ENCODE measurements at places on chromosomes 2 and 18.

DNA sequence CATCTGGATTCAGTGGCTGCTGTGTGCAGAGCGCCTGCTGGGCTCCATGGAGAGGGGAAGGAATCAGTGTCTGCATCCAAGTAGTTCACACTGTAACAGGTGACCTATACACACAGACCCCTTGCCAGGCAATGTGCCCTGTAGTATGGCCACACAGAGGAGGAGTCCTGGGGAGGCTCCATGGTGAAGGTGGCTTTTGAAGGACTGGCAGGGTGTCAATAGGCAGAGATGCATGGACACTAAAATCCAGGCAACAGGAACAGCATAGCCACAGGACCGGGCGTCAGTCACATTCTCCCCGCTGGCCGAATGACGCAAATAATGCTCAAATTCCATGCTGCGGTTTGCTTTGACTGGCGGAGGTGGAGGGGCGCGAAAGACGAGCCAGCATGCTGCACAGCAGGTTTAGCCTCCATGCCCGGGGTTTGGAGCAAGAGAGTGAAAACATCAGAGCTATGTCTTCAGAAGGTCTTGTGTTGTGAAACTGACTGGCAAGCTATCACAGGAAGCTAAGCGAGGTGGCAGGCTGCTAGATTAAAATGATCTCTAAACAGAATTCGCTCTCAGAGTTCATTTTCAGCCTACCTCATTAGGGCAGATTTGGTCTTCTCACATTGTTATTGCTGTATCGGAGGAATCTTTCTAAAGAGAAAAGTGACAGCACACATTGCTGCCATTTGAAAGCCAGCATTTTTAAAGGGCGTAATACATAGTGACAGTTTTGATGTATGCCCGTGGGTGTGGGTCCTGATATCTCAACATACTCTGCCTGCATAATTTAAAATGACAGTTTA, 1.2 kb upstream of the CHMP1B start:
- peak; percentile 60 for DNase-seq

DNA sequence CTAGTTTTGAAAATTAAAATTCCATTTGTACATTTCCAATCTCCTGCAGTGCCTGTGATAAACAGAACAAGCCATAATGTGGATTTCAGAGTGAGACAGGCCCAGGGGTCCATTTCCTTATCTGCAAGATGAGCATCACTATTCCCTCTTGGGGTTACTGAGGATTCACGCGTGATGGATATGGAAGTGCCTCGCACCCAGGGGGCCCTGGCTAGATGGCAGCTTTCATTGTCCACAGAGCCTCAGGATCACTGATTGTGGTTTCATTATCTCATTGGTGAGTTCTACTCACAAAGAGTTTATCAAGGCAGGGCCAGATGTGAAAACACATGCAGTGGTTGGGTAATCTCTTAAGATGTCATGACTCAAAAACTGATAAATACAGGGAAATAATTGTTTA, 11.6 kb downstream of the CNGA3 start:
- no peak for DNase-seq

DNA sequence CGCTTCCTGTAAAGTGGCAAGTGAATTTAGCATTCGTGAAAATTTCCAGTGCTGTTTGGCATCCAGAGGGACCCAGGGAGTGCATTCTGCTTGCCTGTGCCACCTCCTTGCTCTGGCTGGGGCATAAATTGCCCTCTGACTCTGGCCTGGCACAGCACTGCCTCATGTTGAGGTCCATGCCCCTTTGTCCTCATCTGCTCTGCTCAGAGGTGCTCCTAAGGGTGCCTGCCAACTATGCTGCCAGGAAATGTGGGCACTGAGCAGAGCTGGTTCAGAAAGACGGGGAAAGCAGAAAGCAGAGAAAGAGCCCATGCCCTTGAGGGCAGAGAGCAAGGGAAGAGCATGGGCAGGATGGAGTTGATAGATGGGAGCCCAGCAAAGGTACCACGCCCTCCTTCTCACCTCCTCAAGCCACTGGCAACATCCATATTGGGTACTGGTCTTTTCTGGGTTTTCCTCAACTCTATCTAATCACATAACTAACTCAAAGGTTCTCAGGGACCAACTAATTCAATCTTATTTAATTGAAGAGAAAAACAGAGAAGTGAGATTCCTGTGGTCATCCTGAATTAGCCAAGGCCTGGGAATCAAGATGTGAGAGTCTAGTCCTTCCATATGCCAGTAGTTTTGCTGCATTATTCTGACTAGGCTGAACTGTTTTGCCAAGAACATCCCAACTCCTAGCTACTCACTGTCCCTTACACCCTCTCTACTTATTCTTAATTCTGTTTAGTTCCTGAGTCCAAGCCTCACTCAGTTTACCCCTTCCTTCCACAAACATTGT, 441.5 kb upstream of the TNP1 start:
- DNase-seq, result no peak

DNA sequence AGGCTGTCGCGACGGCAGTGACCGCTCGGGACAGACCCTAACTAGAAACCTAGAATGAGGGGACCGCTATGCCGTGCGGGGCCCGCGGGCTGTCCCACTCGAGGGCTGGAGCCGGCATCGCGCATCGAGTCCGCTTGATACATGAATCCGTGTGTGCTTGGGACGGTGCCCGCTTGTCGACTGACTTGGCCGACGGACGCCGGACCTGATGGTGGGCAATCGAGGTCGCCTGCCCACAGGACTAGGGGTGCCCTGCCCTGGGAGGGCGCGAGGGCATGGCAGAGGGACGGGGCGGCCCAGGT, 749 bp upstream of the PTMA start:
- no peak for DNase-seq

GRCh38 chr2:37784071-37784758, 112.8 kb upstream of the CDC42EP3 start:
- no peak for DNase-seq

GRCh38 chr2:130736487-130736886, 7.6 kb downstream of the GPR148 start:
- DNase-seq, result no peak

All from liver (tissue), 10 donors.